CD14-positive monocyte (primary cell): ENCODE measurements at places on chromosomes 1 and 21.
A peak's percentile ranks its signal among the peaks of the same experiment; 100 is the strongest.

- DNase-seq: no peak
Observed at GRCh38 chr1:38061883-38062328, 15.3 kb upstream of the POU3F1 start.

- no peak for DNase-seq
Observed at GRCh38 chr1:215132156-215132555, 49.6 kb downstream of the KCNK2 start.

GRCh38 chr1:176517484-176517883 is 54.5 kb downstream of the PAPPA2 start:
- DNase-seq: no peak

GRCh38 chr1:89191314-89191713 is 7.4 kb downstream of the GBP4 start:
- DNase-seq: no peak

GRCh38 chr1:239987103-239987745 is 104.5 kb upstream of the FMN2 start:
- peak; percentile 27 for DNase-seq

DNA sequence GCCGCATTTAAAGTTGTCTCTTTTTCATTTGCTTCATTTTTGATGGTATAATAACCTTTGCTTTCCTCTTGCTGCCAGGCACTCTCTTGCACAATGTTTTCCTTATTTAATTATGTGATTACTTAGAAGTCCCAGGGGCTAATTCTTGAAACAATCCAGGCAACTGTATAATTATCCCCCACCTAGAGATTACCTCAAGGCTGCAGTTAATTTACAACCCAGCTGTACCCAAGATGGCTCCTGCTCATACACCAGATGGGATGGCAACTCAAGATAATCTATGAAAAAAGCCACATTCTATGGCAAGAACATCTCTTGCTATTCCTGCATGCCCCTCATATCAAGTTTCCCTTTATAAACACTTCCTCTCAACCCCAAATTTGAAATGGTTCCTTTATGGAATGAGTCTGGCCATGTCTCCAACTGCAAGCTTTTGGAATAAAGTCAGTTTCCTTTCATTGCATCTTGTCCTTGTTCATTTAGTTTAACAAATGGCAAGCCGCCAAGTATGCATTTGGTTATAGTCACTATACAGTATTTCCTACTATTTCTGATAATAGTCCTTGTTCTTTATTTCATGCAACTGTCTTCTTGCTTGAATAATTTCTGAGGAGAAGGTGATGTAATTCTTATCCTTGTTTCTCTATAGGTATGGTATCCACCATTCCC is 1042.6 kb downstream of the PLA2G4A start:
- no peak for DNase-seq

DNA sequence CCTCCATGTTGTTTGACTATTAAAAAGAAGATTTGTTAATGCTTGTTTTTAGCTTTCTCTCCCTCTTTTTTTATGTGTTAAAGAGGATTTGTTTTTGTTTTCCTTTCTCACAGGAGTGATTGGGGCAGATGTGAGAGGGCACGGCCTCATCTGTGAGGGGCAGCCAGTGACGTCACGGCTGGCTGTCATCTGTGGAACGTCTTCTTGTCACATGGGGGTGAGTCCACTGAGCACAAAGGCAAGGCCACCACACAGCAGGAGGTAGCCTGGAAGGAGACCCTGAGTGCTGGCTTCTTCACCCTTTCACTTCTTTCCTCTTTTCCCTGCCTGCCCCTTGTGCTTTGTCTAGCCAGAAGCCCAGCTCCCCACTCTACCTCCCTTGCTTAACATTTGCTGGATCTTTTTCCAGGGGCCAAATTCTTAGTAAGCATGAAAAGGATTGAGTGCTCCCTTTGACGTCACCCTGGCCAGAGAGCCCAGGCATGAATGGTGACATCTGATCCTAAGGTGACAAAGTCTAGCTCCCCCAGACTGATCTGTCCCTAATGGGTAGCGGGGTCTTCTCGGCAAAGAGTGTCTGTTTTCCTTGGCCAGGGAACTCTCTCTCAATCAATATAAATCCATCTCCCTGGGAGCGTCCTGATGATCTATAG is 257.2 kb downstream of the FGGY start:
- DNase-seq: no peak

DNA sequence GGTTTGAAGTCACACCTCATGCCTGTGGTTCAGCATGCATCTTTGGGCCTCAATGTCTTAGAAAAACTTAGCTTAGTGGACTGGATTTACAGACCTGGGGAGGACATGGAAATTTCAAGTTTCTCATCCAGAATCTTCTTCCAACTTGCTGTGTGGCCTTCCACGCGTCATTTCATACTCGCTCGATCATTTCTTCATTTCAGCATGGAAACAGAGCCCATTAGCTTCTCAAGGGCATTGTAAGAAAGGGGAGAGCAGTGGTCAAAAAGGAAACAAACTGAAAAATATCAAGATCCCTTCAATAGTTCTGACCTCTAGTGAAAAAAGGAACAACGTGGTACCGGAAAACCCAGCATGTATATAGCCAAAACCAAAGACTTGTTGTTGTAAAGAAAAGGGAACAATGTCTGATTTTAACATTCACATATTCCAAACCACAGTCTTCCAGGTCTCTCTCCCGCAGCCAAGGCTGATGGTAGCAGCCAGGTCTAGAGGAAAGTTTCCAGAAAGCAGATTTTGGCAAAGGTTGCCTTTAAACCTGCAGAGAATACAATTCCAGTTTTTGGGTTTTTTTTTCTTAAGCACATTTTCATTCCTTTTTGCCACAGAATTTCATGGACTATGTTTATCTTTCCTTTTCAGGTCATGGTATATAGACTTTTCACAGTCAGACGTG is 97.0 kb upstream of the CDC42BPA start:
- no peak for DNase-seq

DNA sequence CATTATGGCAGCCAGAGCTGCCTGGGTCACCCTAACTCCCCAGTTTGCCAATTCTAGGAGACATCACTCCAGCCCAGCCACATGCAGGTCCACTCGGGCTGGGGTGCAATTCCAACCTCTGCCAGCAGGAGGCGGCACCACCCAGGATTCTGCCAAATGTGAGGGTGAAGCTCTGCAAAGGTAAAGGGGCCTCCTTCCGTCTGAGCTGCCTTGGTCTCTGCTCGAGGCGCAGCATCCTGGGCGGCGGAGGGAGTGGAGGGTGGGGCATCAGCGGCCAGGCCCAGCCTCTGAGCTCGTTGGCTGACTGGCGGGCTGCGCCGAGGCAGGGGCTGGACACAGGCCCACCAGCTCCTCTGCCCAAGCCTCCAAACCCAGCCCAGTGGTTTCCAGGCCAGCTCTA is 63.8 kb downstream of the ARHGEF16 start:
- no peak for DNase-seq

GRCh38 chr1:229544587-229544986 is 13.9 kb downstream of the ABCB10 start:
- DNase-seq: no peak

- DNase-seq: no peak
Observed at GRCh38 chr1:30896905-30897304, 11.7 kb downstream of the SDC3 start.
